ENCODE measurements at places on chromosomes 16 and 17. TPM values are rescaled to one million over a fixed set of nuclear protein-coding genes. Genes with fewer than 3 reads are reported as not detected.

The MYLK3 gene
- 0.34 TPM for total RNA-seq

The HSDL1 gene
- total RNA-seq, result 32.0 TPM

The CES1 gene
- total RNA-seq, result 0.34 TPM

The KRT32 gene
- total RNA-seq, result not detected

The WNT9B gene
- total RNA-seq, result not detected
